ENCODE measurements at places on chromosomes 12 and 14.

DNA sequence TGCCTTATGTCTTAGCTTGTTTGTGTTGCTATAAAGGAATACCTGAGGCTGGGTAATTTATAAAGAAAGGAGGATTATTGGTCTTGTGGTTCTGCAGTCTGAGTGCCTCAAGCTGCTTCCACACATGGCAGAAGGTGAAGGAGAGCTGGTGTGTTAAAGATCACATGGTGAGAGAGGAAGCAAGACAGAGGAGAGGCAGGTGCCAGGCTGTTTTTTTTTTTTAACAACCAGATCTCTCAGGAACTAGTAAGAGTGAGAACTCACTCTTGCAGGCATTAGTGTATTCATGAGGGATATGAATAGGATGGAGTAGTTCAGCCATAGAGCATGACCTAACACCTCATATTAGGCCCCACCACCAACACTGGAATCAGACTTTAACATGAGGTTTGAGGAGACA is 123.4 kb downstream of the CMAS start:
- no peak for DNase-seq

- DNase-seq, result no peak
Measured at GRCh38 chr12:26622601-26623000, 210.4 kb downstream of the ITPR2 start.

DNA sequence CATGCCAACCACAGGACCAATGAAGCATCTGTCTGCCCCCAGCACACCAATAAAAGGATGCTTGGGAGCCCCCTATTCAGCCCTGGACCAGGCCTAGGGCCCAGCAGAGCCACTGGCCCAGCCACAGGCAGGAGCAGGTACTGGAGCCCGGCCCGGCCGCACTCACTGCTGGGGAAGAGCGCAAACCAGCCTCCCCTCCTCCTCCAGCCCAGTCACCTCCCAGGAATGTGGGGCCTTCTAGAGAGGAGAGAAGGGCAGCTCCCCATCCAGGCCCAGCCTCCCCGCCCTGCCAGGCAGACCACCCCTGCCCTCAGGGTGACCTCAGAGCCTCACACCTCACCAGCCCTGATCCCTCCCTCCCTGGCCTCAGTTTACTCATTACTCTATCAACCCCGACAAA is 56.2 kb downstream of the CCNK start:
- no peak for DNase-seq

- no peak for DNase-seq
Measured at GRCh38 chr12:28775556-28775955, 373.5 kb upstream of the FAR2 start.

GRCh38 chr14:70882776-70883492 is 24.3 kb upstream of the PCNX1 start:
- no peak for DNase-seq

- peak; percentile 10 for DNase-seq
Measured at GRCh38 chr12:56029666-56030293, 8.9 kb downstream of the IKZF4 start.

- no peak for DNase-seq
Measured at GRCh38 chr14:96639550-96639949, 137.4 kb downstream of the PAPOLA start.

GRCh38 chr14:26217778-26218177 is 380.1 kb downstream of the NOVA1 start:
- DNase-seq, result no peak

DNA sequence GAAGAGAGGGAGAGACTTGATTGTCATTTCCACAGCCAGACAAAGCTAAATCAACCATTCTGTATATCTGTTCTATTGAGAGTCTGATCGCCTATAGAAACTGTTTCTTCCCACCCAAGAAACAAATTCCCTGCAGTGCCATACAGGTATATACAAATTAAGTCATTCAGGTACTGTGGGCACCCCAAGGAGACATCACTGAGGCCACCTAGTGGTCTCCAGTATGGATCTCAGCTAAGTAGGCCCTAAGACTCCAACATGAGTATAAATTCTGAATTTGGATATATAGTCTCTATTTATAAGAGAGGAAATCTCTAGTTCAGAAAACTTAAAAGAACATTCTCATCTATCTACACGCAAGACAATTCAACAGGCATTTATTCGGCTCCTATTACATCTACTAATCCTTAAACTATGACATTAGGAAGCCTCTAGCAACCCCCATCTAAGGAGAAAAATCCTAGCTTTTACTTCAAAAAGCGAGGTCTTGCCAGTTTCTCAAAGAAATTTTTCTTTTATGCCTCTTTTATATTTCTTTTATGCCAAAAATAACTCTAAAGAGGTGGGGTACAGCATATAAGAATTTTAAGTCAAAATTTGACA is 62.6 kb downstream of the DCAF5 start:
- no peak for DNase-seq

DNA sequence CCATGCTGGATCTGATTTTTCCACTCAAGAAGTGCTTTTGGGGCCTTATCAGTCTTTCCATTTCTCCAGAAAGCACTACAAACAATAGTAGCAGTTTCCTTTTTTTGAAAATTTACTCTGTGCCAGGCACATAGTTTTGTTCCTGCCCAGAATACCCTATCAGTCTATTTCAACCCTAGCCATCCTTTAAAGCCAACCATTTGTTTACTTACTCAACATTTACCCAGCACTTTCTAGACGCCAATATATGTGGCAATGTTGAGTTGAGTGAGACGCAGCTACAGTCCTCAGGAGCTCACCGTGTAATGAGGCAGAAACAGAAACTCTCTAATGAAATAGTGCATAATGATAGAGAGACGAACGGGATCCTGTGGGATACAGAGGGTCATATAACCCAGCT is 32.9 kb upstream of the CHST11 start:
- DNase-seq, result no peak

- DNase-seq, result no peak
Measured at GRCh38 chr12:110699591-110700445, 10.9 kb upstream of the HVCN1 start.

GRCh38 chr14:99807413-99808153 is 14.4 kb downstream of the EML1 start:
- DNase-seq, result no peak

GRCh38 chr14:22399776-22400175 is 189.2 kb downstream of the DAD1 start:
- no peak for DNase-seq
